ENCODE measurements at places on chromosomes 3 and 15. TPM values are rescaled to one million over a fixed set of nuclear protein-coding genes. Genes with fewer than 3 reads are reported as not detected.

- no peak for DNase-seq
Measured at GRCh38 chr3:98680723-98681122, 82.4 kb upstream of the ST3GAL6 start.

DNA sequence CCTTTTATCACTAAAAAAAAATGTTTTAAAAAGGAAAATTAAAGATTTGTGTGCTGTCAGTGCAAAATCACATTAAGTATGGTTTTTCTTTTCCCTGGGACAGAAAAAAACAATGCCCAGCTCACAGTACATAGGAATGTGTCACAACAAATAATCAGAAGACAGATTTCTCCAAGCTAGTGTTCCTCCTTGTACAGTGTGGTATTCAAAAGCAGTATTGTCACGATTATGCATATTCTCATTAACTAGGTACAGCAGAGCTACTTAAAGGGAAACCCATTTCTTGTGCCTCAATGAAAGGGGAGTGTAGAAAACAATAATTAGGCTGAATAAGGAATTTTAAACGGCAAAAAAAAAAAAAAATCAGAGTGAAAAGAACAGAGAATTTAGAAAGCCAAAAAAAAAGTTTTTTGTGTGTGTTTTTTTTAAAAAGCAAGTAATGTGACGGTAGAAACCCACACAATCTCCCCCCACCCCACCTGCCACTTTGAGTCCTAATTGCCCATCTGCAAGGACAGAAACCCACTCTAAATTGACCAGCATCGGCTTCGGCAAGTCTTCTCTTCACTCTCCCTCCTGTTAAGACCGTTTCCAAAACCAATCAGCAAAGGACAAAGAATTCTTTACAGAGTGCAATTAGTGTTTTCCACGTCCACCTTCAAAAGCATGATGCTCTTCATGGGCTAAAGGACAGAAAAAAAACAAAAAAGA is 41.0 kb downstream of the EIF4E3 start:
- DNase-seq = no peak

DNA sequence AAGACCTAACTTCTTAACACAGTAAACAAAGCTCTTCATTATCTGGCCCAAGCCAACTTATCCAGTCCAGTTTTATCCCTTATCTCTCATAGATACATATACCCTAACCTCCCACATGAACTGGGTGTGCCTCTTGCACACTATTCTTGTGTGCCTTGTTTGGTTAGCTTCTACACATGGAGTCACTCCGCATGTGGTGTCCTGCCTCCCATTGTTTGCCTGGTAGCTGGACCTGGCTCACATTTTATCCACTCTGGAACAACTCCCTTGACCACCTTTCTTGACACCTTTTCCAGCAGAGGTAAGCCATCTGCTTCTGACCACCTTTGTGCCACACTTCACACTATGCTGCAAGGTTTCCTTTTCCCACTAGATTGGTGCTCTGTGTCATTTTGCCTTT is 15.2 kb downstream of the TIPARP start:
- DNase-seq = no peak

GRCh38 chr15:84797212-84797611 is 19.9 kb upstream of the ALPK3 start:
- no peak for DNase-seq

DNA sequence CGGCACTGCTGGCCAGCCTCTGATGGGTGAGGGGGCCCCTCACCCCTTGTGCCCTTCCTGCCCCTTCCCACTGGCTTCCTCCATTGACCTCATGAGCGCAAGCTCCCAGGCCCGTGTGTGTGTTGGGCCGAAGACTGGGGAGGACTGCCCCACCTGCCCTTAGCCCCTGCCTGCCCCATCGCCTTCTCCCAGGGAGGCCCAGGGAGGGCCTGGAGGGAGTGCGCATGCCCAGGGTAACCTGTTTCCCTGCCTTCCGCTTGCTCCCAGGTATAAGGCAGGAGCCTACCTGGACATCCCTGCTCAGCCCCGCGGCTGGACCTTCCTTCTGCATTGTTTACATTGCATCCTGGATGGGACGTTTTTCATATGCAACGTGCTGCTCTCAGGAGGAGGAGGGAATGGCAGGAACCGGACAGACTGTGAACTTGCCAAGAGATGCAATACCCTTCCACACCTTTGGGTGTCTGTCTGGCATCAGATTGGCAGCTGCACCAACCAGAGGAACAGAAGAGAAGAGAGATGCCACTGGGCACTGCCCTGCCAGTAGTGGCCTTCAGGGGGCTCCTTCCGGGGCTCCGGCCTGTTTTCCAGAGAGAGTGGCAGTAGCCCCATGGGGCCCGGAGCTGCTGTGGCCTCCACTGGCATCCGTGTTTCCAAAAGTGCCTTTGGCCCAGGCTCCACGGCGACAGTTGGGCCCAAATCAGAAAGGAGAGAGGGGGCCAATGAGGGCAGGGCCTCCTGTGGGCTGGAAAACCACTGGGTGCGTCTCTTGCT is 8.8 kb downstream of the DLL4 start:
- no peak for DNase-seq

GRCh38 chr3:111890051-111890580 is 31.1 kb downstream of the PHLDB2 start:
- no peak for DNase-seq

DNA sequence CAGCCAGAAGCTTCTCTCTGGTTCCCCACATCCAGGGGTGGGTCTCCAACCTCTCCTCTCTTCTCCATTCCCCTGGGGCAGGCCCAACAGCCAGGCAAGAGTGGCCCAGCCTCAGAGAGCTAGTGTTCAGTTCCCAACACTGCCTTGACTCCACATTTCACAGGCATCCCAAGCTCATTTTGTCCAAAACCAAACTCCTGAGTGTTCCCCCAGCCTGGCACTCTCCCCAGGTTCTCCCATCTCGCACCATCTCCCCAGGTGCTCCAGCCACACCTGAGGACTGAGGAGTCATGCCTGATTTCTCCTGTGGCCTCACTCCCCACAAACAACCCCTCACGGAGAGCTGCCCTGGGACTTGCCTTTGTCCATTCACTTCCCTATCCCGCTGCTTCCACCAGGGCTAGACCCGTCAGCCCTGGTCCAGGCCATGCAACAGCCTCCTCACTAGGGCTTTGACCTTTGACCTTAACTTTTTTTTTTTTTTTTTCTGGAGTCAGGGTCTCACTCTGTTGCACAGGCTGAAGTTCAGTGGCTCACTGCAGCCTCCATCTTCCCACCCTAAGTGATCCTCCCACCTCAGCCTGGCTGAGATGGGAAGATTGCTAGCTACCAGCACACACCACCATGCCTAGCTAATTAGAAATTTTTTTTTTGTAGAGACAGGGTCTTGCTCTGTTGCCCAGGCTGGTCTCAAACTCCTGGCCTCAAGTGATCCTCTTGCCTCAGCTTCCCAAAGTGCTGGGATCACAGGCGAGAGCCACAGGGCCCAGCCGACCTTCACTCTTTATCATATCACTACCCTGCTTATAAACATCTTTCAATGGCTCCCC is 3.9 kb upstream of the CSK start:
- DNase-seq = peak; percentile 64

EPHB1 gene
- 1.3 TPM for total RNA-seq

CCR1 gene
- not detected for total RNA-seq

ENTPD3 gene
- not detected for total RNA-seq

GOLGA6A gene
- 0.13 TPM for total RNA-seq

C2CD4B gene
- total RNA-seq = not detected

KNSTRN gene
- total RNA-seq = 106 TPM

POTEB gene
- total RNA-seq = not detected

TPRG1 gene
- total RNA-seq = not detected
